ENCODE measurements at places on chromosomes 3 and 15.

GRCh38 chr3:41698898-41699297 is 263.0 kb downstream of the ULK4 start:
- no peak for DNase-seq

DNA sequence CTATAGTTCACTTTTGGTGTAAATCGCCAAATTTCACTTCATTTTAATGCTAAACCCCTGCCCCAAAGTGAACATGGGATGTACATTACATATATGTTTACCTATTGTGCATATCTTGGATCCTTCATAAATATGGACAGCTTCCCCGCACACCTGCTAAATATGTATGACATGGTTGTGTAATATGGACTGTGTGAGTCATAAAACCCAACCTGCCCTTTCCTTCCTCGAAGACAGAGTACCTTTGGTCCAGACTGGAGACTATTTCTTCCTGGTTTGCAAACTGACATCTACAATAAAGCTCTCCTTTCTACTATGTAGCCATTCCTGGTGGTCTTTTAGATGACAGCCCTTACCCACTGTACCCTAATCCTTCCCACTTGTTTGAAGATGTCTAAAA is 12.4 kb downstream of the ACTC1 start:
- no peak for DNase-seq

GRCh38 chr15:94259121-94259751 is 27.9 kb downstream of the MCTP2 start:
- no peak for DNase-seq

DNA sequence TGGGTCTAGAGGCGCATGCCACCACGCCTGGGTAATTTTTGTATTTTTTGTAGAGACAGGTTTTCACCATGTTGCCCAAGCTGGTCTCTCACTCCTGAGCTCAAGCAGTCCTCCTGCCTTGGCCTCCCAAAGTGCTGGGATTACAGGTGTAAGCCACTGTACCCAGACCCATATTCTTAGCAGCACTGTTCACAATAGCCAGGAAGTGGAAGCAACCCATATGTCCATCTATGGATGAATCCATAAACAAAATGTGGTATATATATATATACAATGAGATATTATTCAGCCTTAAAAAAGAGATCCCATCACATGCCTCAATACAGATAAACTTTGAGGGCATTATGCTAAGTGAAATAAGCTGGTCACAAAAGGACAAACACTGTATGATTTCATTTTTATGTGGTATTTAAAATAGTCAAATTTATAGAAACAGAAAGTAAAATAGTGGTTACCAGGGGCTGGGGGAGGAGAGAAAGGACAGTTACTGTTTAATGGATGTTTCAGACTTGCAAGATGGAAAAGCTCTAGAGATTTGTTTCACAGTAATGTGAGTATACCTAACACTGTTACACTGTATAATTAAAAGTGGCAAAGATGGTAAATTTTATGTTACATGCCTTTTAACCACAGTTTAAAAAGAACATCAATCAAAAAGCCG is 35.7 kb upstream of the GRAMD1C start:
- DNase-seq, result no peak

GRCh38 chr3:33001889-33002288 is 50.4 kb downstream of the CCR4 start:
- DNase-seq, result no peak

- no peak for DNase-seq
These were observed 88.2 kb downstream of the CPN2 start for GRCh38 chr3:194262925-194263305.

- no peak for DNase-seq
These were observed 22.5 kb downstream of the PXK start for GRCh38 chr3:58355179-58355578.

DNA sequence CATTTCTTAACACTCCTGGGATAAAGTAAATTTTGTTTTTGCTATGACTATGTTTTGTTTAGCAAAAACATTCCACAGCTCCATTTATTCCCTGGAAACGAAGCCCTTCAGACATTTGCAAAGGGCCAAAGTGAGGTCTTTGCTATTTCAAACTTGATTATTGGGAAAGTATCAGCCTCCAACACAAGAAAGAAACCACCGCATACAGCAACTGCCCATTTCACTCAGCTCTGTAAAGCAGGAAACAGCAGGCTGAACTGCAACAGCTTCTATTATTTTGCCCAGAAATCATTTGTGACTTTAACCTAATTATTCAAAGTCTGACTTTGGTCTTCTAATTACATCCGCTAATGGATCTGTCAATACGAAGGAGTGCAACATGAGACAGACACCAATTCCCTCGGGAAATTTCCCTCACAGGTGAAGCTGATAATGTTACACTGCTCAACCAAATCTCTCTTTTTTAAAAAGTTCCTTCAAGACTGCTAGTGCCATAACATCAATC is 72.1 kb downstream of the RFTN1 start:
- DNase-seq, result no peak

DNA sequence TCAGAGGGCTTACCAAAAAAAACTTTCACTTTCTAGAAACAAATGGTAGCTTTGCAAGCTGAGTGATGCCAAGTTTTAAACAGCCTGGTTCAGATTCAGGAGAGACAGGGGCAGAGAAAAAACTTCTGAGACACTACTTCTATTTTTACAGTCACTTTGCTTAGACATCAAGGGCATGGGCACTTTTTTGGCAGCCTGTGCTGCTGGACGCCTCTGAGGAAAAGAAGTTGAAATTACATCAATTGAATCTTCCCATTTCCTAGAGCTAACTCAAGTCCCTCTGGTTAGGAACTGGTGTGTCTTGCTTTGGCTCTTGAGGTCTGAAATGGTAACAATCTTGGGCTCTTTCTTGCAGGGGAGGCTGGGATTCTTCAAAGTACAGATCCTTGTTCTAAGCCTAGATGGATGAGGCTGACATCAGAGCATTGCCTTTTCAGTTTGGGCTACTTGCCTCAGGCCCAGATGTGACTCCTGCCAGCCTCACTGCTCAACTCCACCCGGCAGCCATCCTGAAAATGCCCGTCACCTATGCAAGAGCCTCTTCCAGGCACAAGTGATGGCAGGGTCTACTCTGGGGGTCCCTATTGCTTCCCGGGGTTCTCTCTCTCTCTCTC is 357.5 kb downstream of the FOXP1 start:
- DNase-seq, result no peak

DNA sequence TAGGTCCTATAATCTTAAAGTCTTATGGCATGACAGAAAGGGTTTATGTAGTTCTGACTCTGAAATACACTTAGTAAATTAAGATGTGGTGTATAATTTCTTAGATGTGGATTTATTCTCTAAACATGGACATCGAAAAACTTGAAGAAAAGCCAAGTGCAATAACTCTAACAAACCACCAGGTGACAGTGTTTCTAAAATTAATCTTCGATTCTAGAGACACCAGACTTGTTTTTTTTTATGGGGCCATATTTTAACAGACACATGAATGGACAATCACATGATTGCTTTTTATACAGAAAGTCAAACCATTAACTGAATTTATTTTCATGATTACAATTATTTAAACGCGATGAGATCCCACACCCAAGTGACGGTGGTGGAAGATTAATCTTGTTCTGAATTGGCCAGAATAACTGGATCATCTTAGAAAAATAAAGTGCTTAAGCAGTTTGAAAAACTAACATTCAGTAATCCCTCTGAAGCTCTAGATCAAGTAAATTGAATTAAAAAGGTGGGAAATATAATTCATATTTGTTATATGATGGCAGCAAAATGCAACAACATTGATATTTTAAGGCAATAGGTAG is 305.1 kb downstream of the LSAMP start:
- no peak for DNase-seq

GRCh38 chr15:97745481-97746071 is 214.9 kb upstream of the ARRDC4 start:
- DNase-seq, result peak; percentile 10

DNA sequence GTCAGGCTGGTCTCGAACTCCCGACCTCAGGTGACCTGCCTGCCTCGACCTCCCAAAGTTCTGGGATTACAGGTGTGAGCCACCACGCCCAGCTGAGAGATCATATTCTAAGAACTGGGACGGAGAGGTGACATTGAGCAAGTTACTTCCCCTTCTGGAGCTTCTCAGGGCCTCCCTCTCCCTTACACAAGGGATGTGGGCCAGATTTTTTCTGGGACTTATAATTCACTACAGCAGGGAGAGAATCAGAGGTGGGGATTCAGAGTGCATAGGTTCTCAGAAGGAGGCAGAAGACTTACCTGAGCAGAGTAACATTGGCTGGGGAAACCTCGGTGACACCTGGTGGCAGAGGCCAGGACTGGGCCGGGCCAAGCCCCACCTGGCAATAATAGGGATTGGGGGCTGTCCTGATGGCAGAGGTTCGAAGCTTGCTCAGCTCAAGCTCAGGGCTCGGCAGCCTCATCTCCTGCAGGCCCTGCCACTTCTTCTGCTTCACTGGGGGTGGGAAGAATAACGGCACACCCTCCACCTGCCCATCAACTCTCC is 6.8 kb downstream of the LTK start:
- peak; percentile 49 for DNase-seq

DNA sequence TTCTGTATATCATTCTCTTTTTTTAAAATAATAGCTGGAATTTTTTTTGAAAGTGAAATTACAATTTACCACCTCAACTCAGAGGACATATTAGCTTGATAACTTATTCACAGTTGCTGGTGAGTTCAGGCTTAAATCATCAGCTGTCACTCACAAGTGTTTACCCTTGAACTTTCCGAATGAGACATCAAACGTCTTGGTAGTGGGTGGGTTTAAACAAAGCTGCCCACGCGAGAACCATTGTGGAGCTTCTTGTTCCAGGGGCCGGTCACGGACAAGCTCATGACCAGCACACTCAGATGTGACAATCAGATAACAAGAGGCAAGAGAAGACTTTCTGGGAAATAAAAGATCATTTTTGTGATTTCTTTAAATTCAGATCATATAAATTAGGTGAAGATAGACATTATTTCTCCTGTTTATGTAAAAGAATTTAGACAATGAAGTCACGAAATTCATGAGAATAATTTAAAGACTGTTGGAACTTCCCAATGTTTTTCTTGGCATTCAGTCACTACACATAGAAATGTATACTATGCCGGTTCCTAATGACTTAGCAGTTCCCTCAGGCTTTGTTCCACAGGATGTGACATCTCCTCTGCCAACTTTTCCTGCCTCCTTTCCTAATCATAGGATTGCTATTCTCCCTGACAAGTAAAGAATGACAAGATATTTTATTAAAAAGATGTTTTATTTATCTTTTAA is 29.3 kb downstream of the BTD start:
- no peak for DNase-seq

DNA sequence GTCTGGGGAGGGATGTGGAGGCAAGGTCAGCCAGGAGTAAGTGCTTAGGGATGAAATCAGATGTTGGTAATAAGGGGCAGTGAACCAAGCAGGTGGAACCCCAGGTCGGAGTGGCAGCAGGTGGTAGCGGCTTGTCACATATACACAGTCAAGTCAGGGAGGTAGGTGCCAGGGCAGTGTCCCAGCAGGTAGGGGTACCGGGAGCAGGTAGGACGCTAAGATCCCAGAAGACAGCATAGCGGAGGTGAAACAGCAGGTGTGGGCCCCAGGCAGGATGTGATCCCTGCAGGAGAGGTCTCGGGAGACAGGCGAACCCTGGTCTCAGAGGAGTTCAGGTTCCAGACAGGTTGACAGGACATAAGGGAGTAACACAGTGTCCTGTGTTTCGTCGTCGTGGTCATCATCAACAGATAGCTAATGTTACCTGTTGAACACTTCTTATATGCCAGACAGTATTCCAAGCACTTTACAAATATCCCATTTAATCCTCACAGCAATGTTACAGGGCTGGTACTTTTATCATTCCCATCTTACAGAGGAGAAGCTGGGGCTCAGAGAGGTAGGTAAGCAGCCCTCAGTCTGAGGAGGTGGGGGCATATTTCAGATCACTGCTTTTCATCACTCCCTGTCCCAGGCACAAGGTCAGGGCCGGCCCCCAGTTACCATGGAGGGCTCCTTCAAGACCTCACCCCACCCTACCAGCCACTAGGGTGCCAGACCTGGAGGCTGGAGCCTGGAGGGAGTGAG is 241.6 kb downstream of the UACA start:
- no peak for DNase-seq

GRCh38 chr3:99388780-99389179 is 249.6 kb upstream of the COL8A1 start:
- no peak for DNase-seq

DNA sequence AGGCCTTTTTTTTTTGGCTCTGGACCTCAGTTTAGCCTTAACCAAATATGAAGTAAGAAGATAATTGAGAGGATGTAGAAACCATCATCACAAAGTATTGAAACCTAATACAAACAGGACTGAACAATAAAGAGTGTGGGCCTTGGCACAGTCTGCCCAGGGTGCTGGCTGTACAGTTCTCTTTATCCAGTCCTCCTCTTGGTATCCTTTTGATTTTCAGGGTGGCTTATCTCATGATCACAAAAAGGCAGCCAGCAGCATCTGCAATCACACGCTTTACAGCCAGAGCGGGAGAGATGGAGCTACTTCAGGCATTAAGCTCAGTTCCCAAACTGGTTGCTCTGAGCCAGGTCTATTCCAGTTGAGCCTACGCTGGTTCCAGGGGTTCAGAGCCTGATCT is 239.7 kb downstream of the RPLP1 start:
- no peak for DNase-seq

- no peak for DNase-seq
These were observed 82.1 kb downstream of the LRRC28 start for GRCh38 chr15:99333413-99333812.

- no peak for DNase-seq
These were observed 364.1 kb downstream of the CGGBP1 start for GRCh38 chr3:87694678-87695077.

- DNase-seq, result no peak
These were observed 111.7 kb downstream of the DNAJB8 start for GRCh38 chr3:128354788-128355542.

DNA sequence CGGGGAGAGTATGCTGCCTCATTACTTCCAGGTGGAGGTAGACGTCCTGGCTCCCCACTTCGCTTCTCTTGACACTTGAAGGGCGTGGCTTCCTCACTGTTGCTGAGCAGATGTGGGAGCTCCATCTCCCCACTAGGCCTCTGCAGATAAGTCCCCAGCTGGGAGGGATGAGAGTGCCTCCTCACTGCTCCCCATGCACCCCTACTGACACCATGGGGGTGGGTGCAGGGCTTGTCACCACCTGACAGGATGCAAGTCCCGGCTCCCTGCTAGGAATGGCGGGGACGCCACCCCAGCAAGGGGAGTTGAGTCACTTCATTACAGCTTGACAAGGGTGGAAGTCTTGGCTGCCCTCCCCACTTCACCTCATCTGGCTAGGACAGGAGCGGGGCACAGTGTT is 36.8 kb upstream of the ATG7 start:
- DNase-seq, result no peak

DNA sequence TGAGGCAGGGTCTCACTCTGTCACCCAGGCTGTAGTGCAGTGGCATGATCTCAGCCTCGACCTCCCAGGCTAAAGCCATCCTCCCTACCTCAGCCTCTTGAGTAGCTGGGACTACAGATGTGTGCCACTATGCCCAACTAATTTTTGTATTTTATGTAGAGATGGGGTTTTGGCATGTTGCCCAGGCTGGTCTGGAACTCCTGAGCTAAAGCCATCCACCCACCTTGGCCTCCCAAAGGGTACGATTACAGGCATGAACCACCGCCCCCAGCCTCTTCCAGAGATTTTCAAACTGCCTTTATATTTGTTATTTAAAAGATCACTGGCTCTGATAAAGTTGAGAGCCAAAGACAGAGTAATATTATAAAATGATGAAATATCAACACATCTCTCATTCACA is 37.3 kb downstream of the BSN start:
- no peak for DNase-seq
